Muscle of back (tissue), 13 donors: ENCODE measurements at places on chromosomes 4 and X. TPM values are rescaled to one million over a fixed set of nuclear protein-coding genes. Genes with fewer than 3 reads are reported as not detected.
A peak's percentile ranks its signal among the peaks of the same experiment; 100 is the strongest.

Gene ADH6
- polyA plus RNA-seq, result 0.79 TPM

Gene PRR32
- 173 TPM for polyA plus RNA-seq

Gene PLAC8
- polyA plus RNA-seq, result 4.9 TPM

Gene HMX1
- polyA plus RNA-seq, result 0.21 TPM

Gene PLS3
- 110 TPM for polyA plus RNA-seq

Gene RHOXF2
- polyA plus RNA-seq, result not detected

Gene MAGEB6
- polyA plus RNA-seq, result not detected

Gene SPANXN4
- not detected for polyA plus RNA-seq

Gene AKAP4
- 0.92 TPM for polyA plus RNA-seq

Gene DOK7
- 9.6 TPM for polyA plus RNA-seq

Gene FLNA
- 368 TPM for polyA plus RNA-seq

Gene PDLIM5
- polyA plus RNA-seq, result 272 TPM

GRCh38 chr4:125642645-125643044, 327.9 kb downstream of the FAT4 start:
- no peak for DNase-seq

GRCh38 chrX:29530501-29530900, 684.9 kb upstream of the MAGEB2 start:
- DNase-seq, result peak; percentile 8

DNA sequence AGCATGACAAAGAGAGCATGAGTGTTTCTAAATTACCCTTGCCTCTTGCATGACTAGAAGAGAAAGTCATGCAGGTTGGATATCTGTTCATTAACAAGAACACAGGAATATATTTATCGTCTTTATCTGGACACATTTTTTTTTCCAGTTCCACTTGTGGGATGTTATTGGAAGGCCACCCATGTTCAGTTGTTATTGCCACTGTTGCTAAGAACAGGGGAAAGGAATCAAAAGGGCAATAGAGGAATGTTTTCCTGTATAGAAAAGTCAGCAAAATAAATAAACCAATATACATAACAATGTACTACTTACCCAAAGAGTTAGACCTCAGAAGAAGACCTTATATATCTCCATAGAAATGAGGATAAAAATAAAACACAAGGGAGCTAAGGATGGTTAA, 270.1 kb downstream of the QDPR start:
- no peak for DNase-seq

- no peak for DNase-seq
Measured at GRCh38 chr4:6069845-6070709, 51.8 kb upstream of the C4orf50 start.

DNA sequence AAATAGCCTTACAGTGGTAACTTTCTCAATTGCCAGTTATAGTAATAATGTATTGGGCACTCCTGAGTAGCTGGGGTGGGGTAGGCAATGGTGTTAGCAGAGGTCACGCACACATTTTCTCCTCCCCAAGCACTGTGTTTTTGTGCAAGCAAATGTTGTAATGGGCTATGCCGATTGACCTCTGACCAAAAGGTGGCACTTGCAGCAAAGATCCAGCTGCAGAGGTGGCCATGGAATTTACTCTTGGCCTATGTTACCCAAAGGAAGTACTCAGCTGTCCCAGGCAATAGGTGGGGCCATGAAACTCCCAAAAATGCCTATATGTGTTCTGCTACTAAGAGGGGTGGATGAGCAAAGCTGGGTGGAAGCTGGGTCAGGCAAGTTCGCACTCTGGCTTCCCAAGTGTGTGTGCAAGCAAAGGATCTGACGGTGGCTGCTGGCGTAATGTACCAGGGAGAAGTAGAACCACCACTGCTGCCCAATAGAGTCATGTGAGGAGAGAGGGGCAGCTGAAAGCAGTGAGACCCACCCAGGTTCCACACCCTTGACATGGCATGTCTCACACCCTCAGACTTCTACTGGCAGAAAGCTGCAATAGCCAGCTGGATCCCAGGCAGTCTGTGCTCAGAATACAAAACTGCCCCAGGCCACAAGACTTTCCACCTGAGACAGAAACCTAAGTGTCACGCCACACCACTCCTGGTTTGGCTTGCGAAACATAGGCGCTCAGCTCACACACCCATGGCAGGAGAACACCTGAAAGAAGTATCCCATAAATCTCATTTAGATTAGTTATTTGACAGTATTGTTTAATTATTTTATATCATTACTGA, 353.3 kb upstream of the EMCN start:
- DNase-seq, result no peak

- no peak for DNase-seq
Measured at GRCh38 chr4:57342411-57342810, 232.2 kb upstream of the IGFBP7 start.

GRCh38 chr4:10619855-10620254, 64.7 kb downstream of the CLNK start:
- no peak for DNase-seq

DNA sequence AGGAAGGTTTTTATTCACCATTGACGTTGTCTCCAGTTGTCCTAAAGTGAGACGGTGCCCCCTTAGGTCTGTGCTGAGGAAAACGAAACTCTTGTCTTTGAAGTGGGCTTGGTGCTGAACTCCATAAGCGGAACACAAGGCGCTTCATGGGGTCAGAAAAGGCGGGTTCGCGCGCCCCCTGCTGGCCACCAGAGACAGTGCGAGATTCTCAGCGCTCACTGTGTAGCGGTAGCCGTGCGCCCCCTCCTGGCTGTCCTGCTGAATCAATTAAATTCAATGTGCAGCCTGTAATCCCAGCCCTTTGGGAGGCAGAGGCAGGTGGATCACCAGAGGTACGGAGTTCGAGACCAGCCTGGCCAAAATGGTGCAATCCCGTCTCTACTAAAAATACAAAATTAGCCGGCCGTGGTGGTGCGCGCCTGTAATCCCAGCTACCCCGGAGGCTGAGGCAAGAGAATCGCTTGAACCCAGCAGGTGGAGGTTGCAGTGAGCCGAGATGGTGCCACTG, 64.1 kb downstream of the RLIM start:
- DNase-seq, result peak; percentile 83

GRCh38 chrX:10072786-10073568, 83.8 kb upstream of the CLCN4 start:
- DNase-seq, result no peak

DNA sequence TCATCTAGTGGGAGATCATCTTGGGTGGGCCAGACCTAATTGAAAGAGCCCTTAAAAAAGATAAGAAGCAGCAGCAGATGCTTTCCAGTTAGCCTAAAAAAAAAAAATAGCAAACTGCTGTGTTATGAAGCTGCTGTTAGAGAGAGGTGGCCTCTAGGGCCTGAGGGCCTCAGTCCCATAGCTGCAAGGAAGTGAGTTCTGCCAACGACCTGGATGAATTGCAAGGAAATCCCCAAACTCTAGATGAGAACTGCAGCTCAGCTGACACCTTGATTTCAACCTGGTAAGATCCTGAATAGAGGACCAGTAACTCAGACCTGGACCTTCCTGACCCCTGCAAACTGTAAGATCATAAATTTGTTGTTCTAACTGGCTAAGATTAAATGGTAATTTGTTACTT, 275.2 kb downstream of the TENM3 start:
- DNase-seq, result no peak

DNA sequence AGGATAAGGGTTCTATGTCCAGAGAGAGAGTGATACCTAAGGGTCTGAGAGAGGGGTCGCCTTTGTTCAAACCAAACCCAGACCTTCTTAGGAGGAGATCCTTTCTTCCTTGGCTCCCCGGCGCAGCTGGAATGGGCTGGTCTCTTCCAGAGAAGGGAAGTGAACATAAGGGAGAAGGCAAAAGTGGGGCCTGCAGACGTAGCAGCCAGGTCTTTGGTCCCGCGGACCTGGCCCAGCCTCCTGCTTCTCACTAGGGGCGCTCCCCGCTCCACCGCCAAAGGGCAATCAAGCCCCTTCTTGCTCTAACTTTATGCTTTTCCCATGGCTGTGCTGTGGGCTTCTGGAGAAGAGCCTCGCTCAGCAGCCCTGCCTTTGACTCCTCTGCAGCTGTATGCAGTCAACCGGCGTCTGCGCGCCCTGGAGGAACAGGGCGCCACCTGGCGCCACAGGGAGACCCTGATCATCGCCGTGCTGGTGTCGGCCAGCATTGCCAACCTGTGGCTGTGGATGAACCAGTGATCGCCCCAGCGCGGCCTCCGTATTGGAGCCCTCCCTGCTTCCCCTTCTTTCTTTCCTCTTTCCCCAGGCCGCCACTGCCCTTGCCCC, 6.5 kb downstream of the FATE1 start:
- DNase-seq, result peak; percentile 55

DNA sequence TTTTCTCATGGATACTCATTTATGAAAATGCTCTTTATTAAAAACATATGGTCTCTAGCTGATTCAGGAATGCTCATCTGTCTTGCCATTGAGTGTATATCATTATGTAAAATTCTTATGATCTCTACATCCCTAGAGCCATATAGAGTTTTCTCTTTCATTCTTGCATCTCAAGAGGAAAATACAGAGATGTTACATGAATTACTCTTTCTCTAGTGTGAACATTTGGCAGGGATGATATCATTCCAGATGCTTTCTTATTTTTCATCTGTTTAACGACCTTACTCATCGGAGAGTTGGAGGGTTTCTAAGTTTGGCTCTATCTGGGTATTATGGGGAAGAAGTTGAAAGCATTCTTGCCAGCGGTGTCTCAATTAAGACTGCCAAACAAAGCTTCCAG, 202.9 kb upstream of the SLC7A11 start:
- DNase-seq, result peak; percentile 83

DNA sequence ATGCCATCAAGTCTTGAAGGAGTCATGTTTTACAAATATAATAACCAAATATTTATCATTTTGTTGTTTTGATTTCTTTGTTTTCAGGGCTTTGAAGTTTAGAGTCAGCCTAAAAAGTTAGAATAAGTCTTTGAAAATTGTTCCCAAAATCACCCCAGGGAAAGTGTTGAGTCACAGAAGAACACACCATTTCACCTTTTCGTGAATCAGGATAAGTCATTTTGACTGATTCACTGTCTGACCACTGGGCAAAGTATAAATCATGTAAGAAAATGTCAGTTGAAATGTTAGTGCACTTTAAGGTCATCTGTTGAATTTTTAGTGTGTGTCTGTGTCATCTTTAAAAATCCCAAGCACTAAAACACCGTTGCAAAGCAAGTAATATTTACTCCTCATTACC, 1320.1 kb downstream of the RPA4 start:
- DNase-seq, result no peak

- no peak for DNase-seq
Measured at GRCh38 chrX:37745835-37746217, 34.0 kb upstream of the CYBB start.

- DNase-seq, result no peak
Measured at GRCh38 chr4:156036496-156036895, 82.8 kb upstream of the CTSO start.

GRCh38 chr4:140137671-140138070, 16.3 kb downstream of the MAML3 start:
- DNase-seq, result no peak

DNA sequence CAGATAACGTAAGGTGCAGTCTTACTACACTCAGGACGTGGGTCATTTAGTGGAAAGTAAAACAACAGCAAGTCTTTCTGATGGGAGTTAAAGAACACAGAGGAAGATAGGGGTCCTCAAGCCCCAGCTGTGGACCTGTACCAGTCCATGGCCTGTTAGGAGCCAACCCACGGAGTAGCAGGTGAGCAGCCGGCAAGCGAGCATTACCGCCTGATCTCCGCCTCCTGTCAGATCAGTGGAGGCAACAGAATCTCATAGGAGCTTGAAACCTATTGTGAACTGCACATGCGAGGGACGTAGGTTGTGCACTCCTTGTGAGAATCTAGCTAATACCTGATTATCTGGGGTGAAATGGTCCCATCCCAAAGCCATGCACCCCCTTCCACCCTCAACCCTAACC, 1180.8 kb downstream of the FSTL5 start:
- DNase-seq, result no peak

DNA sequence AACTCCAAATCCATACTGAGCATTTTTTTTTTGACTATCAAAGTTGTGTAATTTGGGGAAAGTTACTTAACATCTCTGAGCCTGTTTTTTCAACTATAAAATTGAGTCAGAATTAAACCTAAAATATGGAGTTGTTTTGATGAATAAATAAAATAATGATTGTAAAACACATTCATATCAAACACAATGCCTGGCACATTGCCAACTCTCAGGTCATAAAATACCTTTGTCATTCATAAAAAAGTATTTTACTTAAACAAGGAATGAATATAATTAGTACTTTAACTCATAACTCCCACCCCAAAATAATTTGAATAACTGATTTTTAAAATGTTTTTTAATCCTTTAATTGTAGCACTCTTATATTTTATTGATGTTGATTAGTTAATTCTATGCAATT, 3.8 kb upstream of the GPR174 start:
- no peak for DNase-seq

DNA sequence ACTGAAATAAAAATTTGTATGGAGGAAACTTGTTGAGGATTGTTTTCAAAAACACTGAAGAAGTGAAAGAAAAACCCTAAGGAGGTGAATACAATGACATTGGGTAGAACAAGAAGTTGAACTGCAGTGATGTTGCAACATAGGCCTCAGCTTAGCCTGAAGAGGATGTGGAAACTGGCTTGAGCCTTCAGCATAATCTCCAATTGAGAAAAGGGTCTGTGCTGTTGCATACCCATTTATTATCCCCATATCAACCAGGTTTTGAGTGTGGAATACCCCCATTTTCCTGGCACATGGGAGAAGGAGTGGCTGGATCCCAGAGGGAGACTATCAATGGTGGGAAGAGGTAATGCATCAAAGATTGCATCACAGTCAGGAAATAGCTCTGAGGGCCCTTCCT, 695.0 kb upstream of the HS3ST1 start:
- DNase-seq, result no peak

- DNase-seq, result no peak
Measured at GRCh38 chrX:3520982-3521381, 174.5 kb upstream of the MXRA5 start.

DNA sequence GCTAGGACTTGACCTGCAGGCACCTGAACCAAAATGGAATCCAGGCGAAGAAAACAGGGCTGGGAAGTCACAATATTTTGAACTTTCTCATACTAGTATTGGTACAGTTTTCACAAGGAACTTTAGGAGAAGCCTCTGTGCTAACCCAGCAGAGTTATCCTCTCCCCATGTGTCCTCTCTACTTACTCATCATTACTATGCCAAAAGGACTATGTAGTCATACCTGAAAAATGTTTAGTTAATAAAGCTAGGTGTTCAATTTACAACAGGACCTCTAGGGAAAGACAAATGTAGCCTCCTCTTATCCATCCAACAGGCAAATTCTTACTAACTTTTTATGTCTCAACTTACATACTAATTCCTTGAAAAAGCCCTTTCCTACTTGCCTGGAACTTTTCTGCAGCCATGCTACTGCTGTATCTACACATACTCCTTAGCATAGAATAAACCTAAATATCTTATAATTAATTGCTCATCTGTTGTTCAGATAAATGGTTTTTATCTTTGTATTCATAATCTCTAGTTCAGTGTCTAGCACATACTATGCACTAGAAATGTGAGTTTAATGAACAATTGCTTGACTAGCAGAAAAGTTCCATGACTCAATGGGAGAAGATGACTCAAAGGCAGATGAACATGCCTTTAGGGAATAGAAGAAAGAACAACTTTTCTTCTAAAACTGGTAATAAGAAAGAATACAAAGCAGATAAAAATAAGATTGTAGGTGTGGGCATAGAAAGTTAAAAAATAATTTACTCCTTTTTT, 215.5 kb upstream of the VEGFC start:
- DNase-seq, result no peak
